ENCODE measurements at places on chromosomes 4 and X.
A peak's percentile ranks its signal among the peaks of the same experiment; 100 is the strongest.

- no peak for DNase-seq
Observed at GRCh38 chr4:78551420-78552351, at the start of gene ANXA3. Gene ANXA3 (plus strand): TSS chr4:78551770. CDS start chr4:78554474, 2,704 bp downstream.

GRCh38 chr4:75924309-75924827 lies 16.4 kb downstream of the NAAA start:
- DNase-seq = no peak

DNA sequence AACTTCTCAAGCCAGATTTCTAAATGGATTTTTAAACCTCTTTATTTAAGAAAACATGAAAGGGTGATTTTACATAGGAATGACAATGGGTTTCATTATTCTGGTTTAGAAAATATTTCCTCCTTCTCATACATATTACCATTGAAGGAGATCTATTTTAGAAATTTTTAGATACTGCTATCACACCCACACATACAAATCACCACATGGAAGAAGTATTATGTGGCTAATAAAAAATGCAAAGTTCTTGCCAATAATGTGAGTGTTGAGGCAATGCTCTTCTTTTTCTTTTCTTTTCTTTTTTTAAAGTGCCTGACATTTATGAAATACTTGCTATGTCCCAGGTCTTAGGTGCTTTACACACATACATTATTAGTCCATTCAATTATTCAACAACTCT lies 6.8 kb downstream of the STAP1 start:
- DNase-seq = no peak

- DNase-seq = no peak
Observed at GRCh38 chr4:56650262-56651055, 30.6 kb downstream of the HOPX start.

GRCh38 chr4:136025540-136025939 lies 1506.8 kb downstream of the PCDH18 start:
- DNase-seq = no peak

DNA sequence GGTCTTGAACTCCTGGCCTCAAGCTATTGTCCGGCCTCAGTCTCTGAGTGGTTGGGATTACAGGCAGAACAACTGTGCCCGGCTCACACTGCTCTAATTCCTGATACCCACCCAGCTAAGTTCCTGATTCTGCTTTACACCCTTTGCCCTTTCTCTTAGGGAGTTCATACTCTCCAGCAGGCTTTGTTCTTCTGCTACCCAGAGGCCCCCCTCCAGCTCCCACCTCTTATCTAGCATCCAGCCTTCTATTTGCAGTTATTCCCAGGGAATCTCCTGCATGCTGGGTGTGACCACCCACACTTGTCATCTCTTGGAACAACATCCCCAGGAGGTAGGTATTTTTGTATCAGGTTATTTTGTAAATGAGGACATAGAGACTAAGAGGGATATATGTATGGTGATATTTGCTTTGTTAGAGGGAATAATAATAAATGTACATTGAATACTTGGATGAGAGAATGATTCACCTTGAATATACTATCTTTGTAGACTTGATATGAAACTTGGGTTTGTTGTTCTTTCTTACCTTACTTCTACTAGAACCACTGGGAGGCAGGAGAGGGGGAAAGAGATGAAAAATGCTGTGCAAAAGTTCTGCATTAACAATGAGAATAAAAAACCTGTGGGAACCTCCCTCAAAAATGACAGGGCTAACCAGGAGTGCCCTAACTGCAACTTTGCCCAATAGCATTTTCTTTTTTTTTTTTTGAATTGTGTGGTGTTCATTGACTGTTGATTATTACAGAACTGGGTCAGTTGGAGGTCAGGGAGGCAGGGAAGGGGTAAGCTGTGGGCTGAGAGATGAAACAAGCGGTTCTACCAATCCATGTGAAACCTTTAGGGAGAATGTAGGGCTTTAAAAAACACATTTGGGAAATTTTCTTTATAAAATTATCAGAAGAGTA lies 157.4 kb downstream of the SPRY1 start:
- no peak for DNase-seq

- no peak for DNase-seq
Observed at GRCh38 chr4:99201690-99202089, 17.4 kb downstream of the ADH6 start.

DNA sequence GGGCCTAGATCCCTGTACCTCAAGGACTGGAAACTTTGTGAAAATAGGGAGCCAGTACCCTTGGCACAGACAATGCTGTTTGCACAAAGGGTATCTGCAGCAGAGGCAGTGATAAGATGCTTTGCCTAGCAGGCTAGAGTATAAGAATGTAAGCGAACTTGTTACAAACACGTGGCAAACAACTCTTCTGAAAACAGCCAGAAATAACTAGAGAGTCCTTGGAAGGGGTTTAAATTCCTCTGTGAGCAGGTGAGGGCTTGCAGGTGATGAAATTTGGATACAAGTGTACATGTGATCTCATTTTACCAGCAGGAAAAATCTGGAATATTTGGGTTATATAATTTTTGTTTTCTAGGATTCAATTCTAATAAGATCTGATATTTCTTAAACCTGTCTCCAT lies 18.6 kb upstream of the ACSL4 start:
- no peak for DNase-seq

DNA sequence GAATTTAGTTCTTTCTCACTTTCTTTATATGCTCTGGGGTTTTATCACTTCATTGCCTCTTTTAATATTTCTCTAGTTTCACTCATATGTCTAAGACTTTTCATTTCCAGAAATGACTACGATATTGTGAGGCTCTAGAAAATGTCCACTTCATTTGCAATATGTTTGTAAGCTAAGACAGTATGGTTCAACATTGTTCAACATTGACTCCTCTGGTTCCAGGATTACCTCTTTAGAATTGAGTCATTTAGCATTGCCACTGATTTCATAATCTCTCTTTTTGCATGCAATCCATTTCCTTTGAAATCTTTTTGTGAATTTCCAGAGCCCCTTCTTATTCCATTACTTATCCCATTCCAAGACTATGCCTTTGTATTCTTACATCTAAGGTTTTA lies 32.3 kb downstream of the BBS12 start:
- DNase-seq = no peak

- DNase-seq = no peak
Observed at GRCh38 chr4:74671080-74671698, 123.1 kb downstream of the BTC start.

- DNase-seq = no peak
Observed at GRCh38 chrX:152343306-152343705, 107.8 kb downstream of the GABRA3 start.

DNA sequence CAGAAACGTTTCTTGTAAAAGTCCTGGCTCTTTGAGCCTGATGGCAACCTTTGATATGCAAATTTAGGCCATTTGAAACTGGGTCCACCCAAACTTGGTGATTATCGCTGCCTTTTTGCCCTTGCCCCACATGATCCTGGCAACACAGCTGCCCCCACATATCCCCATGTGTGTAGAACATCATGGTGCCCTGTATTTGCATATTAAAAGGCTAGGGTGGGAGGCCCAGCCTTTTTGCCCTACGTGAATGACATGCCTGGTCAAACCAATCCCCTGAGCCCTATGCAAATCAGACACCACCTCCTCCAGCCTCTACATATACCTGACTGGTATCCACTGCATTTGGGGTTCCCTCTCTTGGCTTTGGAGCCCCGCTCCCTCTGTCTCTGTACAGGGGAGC lies 202.4 kb downstream of the MAB21L2 start:
- no peak for DNase-seq

DNA sequence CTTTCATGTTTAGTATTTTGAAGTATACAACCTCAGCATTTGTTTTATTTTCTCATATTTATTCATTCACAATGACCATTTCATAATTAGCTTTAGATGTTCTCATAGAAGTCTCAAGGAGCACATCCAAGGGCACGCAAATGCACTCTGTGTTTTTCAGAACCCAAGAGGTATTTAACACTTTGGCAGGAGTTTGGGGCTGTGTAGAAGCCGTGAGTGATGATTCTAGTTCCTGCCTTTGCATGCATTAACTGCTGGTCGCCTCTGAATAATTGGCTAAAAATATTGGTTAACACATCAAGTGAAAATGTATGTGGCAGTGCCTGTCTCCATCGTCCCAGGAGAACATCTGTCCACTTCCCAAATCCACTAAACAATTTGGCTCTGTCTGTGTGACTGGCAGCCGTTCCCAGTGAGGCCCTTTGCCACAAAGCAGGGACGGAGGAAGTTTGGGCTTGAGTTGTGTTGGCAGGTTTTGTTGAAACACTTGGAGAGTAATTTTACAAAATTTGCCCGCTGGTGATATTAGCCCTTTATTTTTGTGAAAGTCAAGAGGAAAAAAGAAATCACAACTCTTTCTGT lies 730.7 kb upstream of the SLIT2 start:
- no peak for DNase-seq

DNA sequence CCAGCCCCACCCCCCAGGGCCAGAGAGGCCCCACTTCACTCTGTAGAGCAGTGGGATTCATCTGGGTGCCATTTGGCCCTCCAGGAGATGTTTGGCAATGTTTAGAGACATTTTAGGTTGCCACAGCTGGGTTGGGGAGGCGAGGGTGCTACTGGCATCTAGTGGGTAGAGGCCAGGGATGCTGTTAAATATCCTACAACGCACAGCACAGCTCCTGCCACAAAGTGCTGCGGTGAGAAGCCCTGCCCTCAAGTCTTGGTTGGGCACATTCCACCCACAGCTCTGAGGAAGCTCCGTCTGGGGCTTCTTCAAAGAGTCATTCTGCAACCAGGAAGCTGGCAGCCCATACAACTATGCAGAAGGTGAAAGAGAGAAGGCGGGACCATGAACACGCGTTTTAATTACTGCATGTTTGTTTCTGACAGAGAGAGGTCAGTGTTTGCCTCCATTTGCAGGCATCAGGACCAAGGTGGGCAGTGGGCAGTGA lies 48.1 kb upstream of the FAM9C start:
- no peak for DNase-seq

DNA sequence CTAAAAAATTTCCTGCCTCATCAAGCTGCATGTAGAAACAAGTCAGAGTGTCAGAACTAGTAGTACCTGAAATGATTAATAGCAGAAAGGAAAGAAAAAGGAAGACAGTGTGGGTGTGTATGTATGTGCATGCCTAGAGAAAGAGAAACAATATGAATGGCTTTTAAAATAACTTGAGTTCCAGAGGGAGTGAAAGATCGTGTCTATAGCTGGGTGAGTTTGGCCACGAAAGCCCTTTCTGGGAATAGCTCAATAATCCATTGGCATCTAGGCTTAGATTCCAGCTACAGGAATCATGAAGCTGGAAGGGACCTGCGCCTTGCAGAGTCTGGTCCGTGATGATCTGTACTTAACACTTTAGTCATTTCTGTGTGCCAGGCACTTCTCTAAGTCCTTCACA lies 195.6 kb downstream of the RAPGEF2 start:
- no peak for DNase-seq

GRCh38 chr4:174709526-174709925 lies 119.5 kb downstream of the GLRA3 start:
- DNase-seq = no peak

DNA sequence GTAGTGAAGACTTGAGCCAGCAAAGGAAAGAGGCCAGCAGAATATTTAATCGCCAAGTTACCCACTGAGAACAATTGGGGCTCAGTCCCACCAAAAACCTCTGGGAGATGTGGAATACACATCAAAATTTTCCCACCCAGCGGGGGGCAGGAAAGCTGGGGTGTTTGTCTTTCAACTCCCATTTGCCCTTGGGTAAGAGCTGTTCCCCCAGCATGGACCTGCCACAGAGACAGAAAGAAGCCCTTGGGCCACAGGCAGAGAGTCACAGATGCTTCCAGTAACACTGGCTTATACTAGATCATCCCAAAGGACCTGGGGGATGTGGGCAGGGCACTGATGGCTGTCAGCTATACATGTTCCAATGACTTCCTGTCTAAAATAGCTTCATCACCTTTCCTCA lies 18.9 kb upstream of the FBXW7 start:
- DNase-seq = no peak

DNA sequence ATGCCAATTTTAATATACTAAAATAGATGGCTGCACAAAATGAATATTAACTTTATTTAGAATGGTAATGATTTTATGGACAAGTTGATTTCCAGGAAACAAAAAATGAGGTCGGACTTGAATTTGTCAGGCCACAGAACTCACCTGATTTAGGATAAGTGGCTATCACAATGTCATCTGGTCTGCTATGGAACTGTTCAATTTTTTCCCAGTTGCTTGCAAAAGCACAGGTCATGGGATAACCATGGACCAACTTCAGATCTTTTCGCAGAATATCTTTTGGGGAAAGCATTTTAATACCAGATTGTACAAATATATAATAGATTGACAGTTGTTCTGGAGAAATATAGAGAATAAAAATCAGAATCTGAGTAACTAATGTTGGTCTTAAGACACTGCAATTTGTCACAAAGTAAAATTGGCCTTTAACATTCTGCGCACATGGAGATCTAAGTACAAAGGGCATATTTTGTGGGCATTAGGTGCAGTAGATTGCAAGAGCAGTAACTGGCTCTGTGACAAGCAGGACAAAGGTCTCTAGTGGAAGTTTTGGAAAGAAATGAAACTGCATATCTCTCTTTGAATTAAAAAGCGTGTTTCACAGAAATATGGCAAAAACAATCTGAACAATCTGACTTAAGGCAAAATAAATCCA lies 5.4 kb downstream of the SULT1B1 start:
- no peak for DNase-seq

DNA sequence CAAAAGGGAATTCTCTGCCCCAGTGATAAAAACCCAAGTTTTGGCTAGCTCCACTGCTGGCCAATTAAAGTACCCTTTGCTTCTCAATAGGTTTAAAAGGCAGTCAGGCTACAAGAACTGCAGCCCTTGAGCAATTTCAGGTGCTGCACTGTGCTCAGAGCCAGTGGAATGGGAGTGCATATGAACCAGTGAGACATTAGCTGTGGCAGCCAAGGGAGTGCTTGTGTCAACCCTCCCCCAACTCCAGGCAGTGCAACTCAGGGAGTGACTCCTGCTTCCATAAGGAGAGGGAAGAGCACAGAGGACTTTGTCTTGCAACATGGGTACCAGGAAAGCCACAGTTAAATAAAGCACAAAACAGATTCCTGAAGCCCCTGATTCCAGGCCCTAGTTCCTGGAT lies 61.6 kb upstream of the VAMP7 start:
- no peak for DNase-seq

GRCh38 chrX:68824565-68825125 lies 4.2 kb upstream of the EFNB1 start:
- DNase-seq = no peak

DNA sequence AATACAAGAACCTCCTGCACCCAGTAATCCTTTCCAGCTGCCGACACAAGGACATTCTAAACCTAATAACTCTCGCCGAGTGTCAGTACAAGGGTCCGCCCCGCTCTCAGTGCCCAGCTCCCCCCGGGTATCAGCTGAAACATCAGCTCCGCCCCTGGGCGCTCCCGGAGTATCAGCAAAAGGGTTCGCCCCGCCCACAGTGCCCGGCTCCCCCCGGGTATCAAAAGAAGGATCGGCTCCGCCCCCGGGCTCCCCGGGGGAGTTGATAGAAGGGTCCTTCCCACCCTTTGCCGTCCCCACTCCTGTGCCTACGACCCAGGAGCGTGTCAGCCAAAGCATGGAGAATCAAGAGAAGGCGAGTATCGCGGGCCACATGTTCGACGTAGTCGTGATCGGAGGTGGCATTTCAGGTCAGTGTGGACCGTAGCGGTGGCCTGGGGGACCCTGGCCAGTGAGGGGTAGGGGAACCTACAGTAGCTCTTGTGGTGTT lies at the start of gene MAOA:
Gene MAOA (plus strand): TSS at position 295 of the 490 bp plus-strand sequence. CDS start 43 bp downstream, at position 338.
- DNase-seq = peak; percentile 2
